ENCODE measurements at places on chromosomes 5 and 9.

GRCh38 chr9:136584401-136584932 is 38.6 kb upstream of the NOTCH1 start:
- DNase-seq = no peak

GRCh38 chr9:126687930-126688461 is 74.3 kb downstream of the LMX1B start:
- DNase-seq = no peak

DNA sequence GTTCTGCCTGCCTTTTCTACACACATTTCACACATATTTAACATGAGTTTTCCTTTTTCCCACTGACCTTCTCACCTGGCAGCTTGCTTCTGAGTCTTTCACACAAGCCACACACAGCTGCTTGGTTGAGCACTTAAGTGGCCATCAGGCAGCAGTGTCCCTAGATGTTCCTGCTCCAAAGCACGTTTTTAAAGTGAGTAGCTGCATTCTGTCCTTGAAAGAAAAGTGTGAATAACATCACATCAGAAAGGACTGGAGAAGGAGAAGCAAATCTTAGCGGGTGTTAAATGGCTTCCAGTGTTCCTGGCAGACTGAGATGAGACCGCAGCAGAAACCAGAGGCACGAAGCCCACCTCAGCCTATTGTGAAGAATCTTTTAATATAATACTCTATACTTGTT is 209.2 kb upstream of the IRX4 start:
- DNase-seq = no peak

DNA sequence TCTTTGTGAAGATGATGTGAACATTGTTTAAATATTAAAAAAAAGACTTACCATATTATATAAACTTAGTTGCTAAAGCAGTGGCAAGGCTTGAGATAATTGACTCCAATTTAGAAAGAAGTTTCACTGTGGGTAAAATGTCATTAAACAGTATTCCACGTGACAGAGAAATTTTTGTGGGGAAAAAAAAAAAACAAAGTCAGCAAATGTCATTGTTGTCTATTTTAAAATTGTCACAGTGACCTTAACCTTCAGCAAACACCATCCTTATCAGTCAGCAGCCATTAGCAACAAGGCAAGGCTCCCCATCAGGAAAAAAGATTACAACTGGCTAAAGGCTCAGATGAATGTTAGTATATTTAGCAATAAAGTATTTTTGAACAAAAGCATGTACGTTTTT is 99.3 kb upstream of the CDH18 start:
- no peak for DNase-seq

DNA sequence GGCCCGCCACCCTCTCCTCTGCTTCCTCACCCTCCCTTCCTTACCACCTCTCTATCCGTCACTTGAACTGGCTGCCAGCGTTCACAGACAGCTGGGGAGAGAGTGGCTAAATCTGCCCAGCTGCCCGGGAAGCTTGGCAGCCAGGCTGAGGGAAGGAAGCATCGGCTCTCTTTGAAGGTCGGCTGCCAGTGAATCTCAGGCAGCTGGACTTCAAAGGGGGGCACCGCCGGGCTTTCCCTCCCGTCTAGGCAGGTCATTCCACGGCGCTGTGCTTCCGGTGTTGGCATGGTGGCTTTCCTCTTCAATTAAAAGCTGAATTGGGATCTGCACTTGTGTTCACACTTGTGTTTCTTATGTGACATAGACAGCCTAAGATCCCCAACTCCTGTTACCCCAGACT is 174.0 kb downstream of the GDNF start:
- DNase-seq = no peak

DNA sequence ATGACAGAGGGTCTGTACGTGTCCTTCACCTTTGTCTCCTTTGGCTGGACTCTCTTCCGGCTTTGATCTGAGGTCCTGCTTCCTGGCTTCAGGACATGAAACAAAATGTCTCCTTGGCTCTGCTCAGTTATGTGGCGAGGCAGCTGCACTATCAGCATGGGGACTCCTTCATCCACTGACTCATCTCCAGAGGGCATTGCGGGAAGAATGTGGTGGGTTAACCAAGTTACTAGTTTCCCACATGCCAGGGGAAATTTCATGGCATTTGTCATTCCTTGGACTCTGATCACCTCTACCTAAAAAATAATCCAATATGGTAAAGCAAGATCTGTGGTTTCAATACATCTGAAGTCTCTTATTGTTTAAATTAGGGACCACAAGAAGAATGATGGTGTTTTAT is 259.7 kb downstream of the MED10 start:
- DNase-seq = no peak

DNA sequence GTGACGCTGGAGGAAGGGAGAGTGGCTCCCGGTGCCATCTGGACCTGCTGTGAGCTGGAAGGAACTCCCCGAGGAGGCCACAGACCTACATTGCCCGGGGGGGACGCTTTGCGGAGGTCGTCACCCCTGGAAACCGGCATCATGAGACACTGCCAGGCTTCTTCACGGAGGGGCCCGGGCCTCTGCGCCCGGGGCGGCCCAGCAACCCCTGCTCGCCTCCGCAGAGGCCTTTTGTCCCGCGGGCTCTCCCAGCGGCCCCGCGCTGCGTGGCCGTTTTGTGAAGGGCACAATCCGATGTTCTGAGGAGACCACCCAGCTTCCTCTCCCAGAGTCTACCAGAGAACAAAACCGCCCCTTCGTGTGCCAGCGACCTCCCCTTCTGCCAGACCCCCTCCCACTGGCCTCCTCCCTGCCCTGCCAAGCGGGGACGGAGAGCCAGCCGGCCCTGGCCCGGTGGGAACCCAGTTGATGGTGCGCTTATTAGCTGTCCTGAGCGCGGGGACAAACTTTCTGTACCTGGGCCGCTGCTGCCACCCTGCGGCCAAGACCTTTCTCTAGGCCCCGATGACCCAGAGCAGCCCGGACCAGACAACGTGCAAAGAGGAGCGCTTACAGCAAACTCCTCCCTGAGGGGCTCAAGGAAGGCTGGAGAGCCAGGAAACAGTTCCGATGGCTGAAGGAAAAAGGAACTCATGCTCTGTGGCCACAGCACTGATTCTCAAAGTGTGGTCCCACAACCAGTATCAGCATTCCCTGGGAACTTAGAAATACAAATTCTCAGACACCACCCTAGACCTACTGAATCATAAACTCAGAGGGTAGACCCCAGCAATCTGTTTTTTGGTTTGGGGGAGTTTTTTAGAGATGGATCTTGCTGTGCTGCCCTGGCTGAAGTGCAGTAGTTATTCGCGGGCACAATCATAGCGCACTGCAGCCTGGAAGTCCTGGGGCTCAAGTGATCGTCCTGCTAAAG is 86.7 kb downstream of the SLC1A3 start:
- DNase-seq = peak; percentile 31

DNA sequence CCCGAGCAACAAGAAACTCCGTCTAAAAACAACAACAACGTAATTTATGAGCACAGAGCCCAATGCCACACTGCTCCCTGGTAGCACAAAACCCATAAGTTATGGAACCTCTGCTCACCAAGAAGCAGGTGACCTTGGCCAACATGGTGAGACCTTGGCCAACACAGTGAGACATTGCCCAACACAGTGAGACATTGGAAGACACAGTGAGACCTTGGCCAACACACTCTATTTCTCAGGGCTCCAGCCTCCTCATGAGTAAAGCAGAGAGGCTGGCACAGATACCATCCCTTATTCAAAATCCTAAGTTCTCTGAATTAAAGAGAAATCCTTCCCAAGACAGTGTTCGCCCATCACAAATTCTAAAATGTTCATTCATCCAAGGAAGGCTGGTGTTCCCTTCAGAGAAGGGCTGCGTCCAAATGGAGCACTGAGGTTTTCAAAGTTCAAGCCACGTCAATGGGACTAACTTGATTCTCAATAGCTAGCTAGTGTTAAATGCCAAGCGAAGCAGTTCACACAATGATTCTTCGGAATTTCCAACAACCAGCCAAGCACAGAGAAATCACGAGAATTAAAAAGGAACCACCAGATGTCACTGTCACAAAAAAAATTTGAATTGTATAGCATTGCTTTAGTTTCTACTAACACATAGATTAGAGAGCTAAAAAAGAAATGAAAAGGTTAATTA is 29.5 kb downstream of the TTC39B start:
- no peak for DNase-seq

- no peak for DNase-seq
Measured at GRCh38 chr9:130245474-130245873, 20.1 kb upstream of the HMCN2 start.

DNA sequence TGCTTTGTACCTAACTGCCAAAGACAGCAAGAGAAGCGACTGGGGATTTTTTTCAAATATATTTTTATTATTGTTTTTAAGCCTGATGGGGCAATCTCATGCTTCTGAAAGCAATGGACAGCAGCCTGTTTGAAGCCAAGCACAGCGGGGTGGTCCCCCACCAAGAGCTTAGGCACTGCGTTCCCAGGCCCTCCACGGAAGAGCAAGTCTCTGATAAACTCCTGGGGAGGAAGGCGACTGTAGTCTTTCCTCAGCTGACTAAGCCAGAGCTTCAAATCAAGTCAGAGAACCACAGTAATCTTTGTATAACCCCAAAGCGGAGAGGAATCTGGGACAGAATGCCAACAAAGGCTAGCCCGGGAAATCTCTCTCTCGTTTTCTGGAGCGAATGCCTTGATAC is 54.4 kb downstream of the ARSB start:
- no peak for DNase-seq

DNA sequence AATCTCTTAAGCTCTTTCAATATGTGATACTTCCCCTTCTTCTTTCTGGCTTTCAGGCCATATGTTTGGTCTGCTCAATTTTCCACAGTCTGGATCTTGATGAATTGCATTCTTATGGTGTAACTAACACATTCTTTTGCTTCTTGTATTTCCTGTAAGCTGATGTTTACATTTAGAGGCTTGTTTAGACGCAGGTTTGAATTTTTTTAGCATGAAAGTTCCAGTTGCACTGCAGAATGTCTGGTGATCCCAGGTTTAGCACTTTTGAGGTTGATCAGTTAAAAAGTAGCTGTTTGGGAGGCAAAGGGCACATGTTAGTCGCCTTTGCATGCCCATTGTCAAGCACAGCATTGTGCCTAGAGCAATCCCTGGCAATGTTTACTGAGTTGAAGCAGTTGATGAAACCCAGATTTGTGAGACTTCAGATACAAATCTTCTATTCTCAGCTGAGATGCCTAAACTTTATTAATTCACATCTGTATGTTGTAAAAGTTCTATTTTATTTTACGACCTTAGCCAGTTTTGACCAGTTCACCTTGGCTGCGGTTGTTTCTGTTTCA is 59.6 kb upstream of the SPATA31C2 start:
- DNase-seq = no peak

DNA sequence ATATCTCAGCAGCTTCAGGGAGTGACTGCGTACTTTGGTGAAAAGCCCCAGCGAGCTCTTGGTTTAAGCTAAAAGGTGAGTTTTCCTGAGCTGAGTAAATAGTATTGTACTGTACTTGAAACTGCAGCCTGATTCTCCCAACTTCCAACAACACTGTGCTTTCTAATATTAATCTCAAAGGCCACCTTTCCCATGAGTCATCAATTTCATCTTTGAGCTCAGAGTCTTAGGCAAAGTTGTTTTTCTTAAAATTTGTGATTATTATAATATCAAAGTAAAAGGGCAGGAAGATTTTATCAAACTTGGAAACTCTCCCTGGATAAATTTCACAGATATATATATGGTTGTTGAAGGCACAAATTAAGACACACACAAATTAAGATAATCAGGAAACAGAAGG is 51.0 kb downstream of the TRPC7 start:
- no peak for DNase-seq

GRCh38 chr9:104977580-104977979 is 49.6 kb upstream of the ABCA1 start:
- DNase-seq = no peak

DNA sequence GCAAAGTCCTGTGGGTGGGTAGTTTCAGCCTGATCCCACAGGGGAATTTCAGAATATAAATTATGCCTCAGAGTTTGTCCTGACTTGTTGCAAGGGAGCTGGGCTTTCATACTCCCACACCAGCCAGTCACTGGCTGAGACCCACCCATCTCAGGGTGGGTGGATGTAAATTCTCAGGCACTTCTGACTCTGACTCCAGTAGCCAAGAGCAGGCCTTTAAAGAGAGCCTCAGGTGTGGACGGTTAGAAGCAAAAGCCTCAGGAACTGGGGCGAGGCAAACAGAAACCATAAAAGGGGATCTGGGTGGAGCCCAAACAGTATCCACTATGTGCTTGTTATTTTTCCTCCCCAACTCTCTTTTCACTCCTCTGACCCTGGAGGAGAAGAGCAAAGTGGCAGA is 28.6 kb upstream of the FBXW11 start:
- DNase-seq = no peak

DNA sequence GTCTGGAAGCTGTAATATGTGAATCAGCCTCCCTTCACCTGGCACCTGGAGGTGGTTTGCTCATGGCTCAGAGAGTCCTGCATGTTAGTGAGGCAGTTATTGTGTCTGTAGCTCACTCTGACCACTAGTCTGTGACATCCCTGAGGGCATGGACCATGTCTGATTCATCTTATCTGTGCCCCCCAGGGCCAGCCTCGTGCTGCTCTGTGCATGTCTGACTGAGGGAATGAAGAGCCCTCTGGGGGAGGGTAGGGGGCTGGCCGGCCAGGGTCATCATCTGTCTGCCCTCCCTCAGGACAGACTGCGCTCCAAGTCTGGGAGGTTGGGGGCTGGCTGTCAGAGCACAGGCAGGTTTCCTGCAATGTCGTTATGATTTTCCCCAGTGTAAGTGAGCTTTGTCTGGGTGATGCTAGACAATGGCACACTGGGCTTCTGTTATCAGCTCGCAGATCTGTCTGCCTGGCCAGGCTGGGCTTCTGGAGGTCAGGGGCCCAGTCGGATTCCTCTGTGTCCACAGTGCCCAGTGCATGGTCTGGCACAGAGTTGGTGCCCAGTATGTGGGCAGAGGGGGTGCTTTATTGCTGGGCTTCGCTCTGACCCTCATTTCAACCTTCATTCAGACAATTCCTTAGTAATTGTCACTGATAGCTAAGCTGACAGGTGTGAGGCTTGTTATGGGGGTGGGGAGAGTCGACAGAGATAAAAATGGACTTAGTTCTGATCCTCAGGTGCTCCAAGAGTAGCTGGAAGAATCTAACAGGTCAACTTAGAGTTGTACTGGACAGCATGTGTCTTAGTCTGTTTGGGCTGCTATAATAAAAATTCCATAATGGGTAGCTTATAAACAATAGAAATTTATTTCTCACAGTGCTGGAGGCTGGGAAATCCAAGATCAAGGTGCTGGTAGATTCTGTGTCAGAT is 85.7 kb upstream of the SHB start:
- DNase-seq = no peak

GRCh38 chr5:128413356-128413755 is 124.7 kb downstream of the FBN2 start:
- no peak for DNase-seq

- no peak for DNase-seq
Measured at GRCh38 chr9:132596200-132596599, 13.8 kb downstream of the BARHL1 start.

DNA sequence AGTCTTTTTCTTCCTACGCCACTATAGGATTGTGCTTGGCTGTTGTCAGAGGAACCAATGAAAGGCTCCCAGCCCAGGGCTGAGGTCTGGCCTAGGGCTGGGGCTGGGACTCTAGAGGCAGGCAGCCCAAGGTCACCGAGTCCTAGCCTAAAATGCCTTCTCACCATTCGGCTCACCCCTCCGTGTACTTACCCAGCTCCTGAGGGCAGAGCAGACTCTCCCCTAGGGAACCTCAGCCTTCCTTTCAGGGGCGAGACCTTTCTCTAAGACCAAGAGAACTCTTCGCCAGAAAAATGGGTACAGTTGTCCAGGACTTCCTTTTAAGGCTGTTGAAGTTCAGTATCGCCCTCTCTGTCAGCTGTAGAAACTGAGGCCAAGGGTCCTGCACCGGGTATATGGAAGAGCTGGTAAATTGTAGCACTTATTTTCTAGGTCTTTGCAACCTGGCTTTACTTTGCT is 1.7 kb upstream of the SPRY4 start:
- no peak for DNase-seq

GRCh38 chr5:1005249-1005851 is 3.3 kb upstream of the NKD2 start:
- DNase-seq = no peak

All from CD4-positive, alpha-beta T cell treated with Interleukin-6 for 4 hours (primary cell).